ENCODE measurements at places on chromosomes 2 and 18. TPM values are rescaled to one million over a fixed set of nuclear protein-coding genes. Genes with fewer than 3 reads are reported as not detected.

Gene TRIB2
- 52.3 TPM for total RNA-seq

Gene TLX2
- not detected for total RNA-seq

Gene CFAP65
- total RNA-seq = not detected

Gene NOSTRIN
- total RNA-seq = 10.9 TPM

- H3K27me3 ChIP-seq = no peaks in the 10 kb centered on the region
- H3K4me3 ChIP-seq = no peak overlapping the region
- H3K27ac ChIP-seq = no peak overlapping the region
- DNase-seq = no peak
These were observed 837.4 kb downstream of the LRRTM4 start for GRCh38 chr2:76684756-76685155.

GRCh38 chr18:49585781-49586663 lies 24.2 kb downstream of the LIPG start:
- DNase-seq = no peak
- H3K4me3 ChIP-seq = no peak overlapping the region
- H3K36me3 ChIP-seq = no peaks in the 10 kb centered on the region

DNA sequence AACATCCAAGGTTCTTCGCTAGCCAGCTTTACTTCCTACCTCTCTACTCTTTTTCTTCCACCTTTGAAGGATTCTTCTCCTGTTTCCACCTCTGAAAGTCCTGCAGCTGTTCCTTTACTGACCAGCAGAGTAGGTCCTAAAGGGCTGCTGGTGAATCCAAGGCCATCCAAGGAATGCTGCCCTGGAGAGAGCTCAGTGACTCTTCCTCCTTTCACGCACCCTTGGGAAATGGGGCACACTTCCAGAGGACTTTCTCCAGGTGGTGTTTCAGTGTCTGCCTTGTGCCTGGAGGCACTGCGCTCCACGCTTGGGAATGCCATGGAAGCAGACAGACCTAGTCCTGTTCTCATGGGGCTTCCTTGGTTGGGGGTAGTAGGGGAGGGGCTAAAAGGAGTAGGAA lies 45.4 kb downstream of the SLC16A14 start:
- no peaks in the 10 kb centered on the region for H3K27me3 ChIP-seq
- no peak overlapping the region for H3K4me3 ChIP-seq
- no peak for DNase-seq
- no peak overlapping the region for H3K27ac ChIP-seq

DNA sequence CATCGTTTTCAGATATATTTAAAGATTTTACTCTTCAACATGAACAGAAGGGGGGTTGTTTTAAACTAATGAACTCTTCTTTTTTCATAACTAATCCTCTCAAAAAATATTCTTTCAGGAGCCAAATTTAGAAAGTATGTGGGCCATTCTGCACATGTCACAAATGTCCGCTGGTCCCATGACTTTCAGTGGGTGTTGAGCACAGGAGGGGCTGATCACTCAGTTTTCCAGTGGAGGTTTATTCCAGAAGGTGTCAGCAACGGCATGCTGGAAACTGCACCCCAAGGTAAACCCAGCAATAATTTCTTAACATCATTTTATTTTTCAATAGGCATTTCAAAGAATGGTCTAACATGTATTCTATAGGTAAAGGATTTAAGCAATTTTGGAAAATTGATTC lies 136.0 kb downstream of the EML6 start:
- no peaks in the 10 kb centered on the region for H3K4me1 ChIP-seq
- no peaks in the 10 kb centered on the region for H3K36me3 ChIP-seq
- H3K4me3 ChIP-seq = no peak overlapping the region
- no peak for DNase-seq
- no peak overlapping the region for H3K27ac ChIP-seq

GRCh38 chr18:58565021-58565420 lies 63.9 kb downstream of the ALPK2 start:
- no peak for DNase-seq
- H3K27ac ChIP-seq = no peak overlapping the region
- no peaks in the 10 kb centered on the region for H3K36me3 ChIP-seq
- H3K4me1 ChIP-seq = no peaks in the 10 kb centered on the region

- H3K4me3 ChIP-seq = no peak overlapping the region
- DNase-seq = no peak
These were observed 23.5 kb downstream of the EMX1 start for GRCh38 chr2:72940786-72941185.

Data from esophagus muscularis mucosa (tissue), 4 donors.